ENCODE measurements at places on chromosomes 16 and 17.

DNA sequence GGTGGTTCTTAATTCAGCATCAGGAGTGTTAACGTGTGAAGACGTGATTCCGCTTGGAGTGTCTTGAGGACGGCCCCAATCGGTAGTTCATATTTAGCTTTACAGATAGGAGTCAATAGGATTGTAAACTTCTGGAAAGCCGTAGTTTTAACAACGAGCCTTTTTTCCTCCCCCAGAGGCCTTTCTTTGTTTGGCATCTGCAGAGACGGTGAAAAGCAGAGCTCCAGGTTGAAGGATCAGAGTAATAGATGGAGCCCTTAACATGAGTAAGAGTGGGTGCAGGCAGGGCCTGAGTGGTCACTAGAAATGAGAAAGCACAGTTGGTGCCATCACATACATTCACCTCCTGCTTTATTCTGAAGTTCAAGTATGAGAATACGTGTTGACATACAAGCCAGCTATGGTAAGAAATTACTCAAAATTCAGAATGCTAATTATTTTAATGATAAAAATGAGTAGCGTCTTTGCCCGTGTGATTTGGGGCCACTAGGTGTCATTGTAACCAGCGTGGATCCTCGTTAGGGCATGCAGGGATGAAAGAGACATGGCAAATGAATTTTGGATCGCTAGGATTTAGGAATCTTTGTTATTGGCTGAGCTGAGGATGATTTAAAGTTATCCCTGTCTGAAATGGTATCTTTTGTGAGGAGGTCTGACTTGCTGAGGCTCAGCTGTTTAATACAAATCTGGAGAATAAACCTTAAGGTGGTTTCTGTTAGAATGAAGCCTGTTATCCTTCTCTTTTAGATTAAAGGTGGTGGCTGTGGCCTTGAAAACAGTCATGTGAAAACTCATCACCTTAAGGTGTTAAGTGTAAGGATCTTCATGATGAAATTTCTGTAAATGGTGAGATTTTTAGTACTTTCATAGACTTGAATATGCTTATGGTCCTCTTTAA is 18.6 kb downstream of the PRCD start:
- DNase-seq = no peak

DNA sequence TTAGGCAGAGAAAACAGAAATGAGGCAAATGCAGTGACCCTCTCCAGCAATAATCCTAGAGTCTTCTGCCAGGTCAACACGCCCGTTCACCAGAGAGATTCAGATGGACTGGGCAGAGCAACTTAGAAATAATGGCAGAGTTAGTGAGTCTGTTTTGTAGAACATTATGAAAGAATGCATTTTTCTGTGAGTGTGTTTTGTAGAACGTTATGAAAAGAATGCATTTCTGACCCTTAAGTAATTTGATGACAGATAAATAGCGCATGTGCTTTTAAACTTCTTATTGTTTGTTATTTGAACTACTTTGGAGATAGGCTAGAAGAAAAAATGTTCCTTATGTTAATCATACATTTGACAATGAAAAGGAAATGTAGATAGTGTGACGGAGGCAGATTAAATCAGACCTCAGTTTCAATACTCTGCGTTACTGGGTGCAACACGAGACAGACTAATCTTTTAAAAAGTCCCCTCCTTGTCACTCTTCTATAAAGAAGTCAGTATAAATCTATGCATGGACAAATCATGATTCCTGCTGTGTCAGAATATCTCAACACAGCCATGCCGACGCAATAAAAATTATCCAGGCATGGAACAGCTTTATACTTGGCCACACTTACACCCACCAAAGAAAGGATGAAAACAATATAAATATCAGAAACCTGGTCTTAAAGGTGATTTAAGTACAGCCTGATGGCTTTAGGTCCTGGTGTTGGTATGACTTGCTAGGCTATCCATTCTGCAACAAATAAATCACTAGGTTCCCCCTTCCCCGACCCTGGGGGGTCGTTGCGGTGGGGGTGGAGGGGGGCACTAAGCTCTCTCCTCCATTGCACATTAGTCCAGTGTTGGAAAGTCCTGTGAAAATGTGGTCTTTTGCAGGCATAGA is 47.8 kb downstream of the MARCHF10 start:
- no peak for DNase-seq

DNA sequence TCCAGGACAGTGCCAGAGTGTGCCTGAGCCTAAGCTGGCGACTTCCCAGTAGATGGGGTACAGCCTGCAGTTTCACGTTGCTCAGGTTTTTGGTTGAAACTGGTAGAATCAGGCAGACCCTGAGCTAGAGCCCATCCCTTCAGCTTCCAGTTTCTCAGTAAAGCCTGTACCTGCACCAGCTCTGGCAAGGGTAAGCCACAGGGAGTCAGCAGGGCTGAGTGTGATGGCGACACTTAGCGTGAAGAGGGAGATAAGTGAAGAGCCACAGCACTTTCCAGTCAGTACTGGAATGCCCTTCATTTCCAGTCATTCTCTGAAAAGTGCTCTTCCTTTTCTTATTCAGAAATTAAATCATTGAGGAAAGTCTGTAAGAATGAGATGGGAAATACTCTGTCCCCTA is 22.4 kb downstream of the PLD6 start:
- DNase-seq = no peak

GRCh38 chr17:80920441-80920840 is 71.2 kb upstream of the CHMP6 start:
- no peak for DNase-seq

DNA sequence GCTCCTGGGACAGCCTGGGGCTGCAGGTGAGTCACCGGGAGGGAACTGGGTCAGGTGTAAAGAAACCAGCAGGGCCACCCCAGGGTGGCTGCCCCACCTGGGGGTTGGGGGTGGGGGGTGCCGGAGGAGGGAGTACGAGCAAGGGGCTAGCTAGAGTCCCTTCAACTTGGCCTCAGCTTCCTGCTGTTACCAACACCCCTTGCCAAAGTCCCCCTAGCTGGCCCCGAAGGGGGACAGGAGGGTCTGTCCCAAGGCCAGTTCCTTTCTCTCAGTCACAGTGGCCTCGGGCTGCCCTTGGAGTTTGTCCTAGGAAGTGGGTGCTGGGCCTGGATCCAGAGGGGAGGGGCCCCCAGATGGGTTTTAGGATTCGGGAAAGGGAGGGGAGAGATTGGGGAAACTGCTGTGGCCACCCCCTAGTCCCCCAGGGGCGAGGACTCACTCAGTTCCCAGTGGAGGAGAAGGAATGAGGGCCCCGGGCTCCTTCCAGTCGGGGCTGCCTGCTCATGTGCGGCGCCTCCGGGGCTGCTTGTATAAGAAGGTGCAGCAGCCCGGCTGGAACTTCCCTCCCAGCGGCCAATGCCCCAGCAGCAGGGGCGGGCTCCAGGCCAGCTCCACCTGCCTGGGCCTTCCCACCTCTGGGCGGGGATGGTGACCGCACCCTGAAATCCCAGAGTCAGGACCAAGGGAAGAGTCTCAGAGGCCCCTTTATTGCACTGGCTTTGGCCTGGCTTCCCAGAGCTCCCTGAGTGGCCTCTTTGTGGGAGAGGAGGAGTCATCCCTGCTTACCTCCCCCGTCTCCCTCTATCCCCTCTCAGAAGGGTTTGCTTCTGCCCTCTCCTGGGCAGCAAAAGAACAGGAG is 7.3 kb downstream of the ARHGAP27 start:
- no peak for DNase-seq

GRCh38 chr16:27111486-27111885 is 44.8 kb downstream of the C16orf82 start:
- DNase-seq = no peak

DNA sequence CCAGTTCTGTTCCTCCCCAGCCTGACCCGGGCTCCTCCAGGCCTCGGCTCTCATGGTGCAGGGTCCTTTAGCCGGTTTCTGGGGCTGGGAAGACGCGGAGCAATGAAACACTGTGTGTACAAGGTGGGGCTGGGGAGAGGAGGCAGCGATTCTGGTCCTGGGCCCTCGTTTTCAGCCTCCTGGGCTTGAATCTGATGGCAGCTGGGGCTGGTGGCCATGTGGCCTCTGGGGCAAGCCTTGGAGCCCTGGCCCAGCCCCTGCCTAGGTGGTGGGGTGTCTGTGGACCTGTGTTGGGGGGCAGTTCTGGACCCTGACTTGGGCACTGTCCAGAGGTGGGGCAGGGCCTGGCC is 4.1 kb downstream of the FOXJ1 start:
- no peak for DNase-seq

- no peak for DNase-seq
Measured at GRCh38 chr17:61335105-61335844, 64.4 kb upstream of the TBX2 start.

DNA sequence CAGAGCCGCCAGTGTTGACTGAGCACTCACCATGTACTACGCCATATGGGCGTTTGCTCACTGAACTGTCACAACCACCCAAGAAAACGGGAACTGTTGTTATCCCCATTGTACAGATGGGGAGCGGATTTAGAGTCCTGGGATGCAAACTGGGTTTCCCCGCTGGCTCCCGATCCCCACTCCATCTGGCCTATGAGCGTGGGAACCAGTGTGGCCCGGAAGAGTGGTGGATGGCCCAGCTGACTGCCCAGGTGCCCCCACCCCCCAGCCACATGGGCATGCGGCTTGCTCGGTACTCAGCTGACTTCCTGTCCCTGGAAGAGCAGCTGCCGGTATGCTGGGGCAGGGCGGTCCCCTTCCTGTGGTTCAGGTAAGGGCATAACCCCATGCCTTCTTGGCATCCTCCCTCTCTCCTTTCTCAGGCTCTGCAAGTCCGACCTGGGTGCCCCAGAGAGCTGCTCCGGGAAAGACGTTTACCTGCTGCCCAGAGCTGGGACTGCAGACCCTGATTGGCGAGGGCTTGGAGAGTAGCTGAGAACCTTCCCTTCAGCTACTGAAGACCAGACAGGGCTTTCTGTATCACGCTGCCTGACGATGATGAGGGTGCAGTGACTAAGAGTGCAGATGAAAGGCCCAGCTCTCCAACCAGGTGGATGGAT is 16.2 kb downstream of the SOCS3 start:
- no peak for DNase-seq

DNA sequence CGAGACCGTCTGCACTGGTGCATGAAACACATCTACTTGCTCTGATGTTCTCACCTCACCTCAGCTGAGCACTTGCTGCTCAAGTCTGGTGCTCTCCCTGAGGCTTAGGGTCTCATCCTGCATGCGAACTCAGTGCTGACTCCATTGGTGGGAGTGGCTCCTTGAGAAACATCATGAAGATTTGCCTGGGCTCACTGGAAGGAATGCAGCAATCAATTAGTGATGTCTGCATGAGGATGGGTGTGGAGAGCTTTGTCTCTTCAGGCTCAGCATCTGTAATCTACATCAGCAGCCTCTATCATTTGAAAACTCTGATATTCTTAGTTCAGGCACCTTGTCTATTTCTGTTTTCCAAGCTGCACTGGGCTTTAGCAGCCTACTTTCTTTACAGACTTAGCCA is 204.4 kb downstream of the IRF8 start:
- DNase-seq = no peak

DNA sequence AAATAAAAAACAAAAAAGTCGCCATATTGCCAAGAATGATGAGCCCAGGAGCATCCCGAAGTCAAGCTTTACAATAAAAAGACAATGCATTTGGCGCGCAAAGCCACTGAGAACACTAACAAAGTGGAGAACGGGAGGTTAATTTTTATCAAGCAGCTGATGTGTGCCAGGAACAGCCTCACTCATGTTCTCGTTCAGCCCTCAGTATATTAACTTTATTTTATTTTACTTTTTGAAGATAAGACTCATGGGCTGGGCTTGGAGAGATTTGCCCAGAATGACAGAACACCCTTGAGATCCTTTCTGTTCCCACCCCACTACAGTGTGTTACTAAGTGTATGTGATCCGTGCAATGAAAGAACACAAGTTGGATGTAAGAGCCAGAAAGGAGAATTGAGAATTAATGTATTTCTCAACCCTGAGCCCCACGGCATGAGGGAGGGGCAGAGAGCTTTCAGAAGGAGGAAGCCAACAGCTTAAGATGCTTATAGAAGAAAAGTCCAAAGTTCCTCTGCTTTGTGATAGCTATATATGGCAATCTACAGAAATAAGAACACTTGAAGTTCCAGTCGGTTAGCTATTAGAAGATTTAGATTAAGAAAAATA is 48.4 kb downstream of the COTL1 start:
- DNase-seq = no peak

DNA sequence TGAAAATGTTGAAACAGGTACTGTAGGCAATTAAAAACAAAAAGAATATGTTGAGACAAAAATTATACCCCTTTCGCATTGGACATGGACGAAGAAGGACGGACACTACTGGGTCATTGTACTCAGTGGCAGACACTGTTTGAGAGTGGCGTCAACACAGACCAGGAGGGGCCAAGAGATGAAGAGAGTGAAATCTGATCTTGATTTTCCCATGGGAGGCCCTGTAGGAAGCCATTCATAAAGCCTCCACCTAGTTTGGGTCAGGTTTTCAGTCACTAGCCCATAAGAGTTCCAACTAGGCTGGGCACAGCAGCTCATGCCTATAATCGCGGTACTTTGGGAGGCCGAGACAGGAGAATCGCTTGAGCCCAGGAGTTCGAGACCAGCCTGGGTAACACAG is 23.6 kb upstream of the SMURF2 start:
- DNase-seq = no peak

DNA sequence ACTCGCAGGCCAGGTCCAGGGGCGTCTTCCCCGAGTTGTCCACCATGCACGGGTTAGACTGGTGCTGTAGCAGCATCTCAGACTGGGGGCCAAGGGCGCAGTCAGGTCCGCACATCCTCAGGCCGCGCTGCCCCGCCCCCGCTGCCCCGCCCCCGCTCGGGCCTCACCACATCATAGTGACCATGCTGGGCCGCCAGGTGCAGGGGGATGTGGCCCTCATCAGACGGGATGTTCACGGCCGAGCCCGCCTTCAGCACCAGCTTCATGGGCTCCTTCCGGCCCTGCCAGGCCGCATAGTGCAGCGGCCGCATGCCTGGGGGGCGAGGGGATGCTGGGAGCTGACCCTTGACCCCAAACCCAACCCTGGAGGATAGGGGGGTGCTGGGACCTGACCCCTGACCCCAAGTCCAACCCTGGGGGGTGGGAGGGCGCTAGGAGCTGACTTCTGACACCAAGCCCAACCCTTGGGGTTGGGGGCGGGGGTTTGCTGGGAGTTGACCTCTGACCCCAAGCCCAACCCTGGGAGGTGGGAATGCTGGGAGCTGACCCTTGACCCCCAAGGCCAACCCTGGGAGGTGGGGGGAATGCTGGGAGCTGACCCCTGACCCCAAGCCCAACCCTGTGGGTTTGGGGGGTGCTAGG is 7.0 kb downstream of the CASKIN1 start:
- no peak for DNase-seq

- no peak for DNase-seq
Measured at GRCh38 chr16:68283346-68283745, 19.0 kb downstream of the SLC7A6 start.
